ENCODE measurements at places on chromosomes 1 and 21.

- DNase-seq: no peak
Measured at GRCh38 chr1:172308577-172308976, 111.9 kb upstream of the C1orf105 start.

DNA sequence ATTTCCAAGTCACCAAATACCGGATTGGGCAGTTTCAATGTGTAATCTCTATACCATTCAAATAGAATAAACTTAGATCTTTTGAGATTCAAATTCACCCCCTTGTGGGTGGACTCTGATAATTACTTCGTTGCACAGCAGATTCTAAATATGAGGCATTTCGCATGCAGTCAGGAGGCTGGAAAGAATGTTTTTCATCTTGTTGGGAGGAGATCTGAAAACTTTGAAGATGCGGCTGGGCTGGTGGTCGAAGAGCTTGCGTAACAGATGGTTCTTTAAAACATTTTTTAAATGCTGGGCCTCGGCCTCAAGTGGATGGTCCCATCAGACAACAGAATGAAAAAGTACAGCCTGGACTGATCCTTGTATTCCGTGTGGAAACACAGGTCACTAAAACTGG, 10.4 kb downstream of the NR5A2 start:
- DNase-seq: no peak

- no peak for DNase-seq
Measured at GRCh38 chr1:47471163-47471562, 33.3 kb downstream of the FOXD2 start.

DNA sequence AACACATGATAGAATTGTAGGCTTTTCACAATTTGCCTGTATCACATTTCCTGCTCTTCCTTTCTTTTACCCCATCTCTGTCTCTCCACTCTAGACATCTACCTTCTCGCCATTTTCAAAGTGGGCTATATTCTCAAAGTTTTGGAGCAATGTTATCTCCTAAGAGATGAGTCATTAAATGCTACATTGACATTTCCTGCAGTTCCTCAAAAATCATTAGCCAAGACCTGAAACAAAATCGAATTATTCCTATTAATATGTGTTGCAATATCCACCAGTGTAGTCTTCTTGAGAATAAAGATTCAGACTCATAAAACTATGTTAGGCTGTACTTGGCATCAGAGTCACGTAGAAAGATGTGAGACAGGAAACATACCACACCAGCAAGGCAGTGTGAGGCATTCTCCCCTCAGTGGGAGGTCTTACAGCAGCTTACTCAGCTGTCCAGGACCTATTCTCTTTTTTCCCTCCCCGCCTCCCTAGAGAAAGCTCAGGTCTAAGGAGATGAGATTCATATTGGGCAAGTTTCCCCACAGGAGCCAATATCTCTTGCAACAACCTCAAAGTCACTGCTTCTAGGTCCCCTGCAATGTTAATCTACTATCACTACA, 38.8 kb downstream of the FRRS1 start:
- no peak for DNase-seq

Measured in suppressor macrophage treated with lipopolysaccharide for 4 hours (primary cell).